Transverse colon (tissue), 4 donors: ENCODE measurements at places on chromosomes 16 and 17. TPM values are rescaled to one million over a fixed set of nuclear protein-coding genes. Genes with fewer than 3 reads are reported as not detected.
A peak's percentile ranks its signal among the peaks of the same experiment; 100 is the strongest.

Gene JUP
- total RNA-seq: 595 TPM

DNA sequence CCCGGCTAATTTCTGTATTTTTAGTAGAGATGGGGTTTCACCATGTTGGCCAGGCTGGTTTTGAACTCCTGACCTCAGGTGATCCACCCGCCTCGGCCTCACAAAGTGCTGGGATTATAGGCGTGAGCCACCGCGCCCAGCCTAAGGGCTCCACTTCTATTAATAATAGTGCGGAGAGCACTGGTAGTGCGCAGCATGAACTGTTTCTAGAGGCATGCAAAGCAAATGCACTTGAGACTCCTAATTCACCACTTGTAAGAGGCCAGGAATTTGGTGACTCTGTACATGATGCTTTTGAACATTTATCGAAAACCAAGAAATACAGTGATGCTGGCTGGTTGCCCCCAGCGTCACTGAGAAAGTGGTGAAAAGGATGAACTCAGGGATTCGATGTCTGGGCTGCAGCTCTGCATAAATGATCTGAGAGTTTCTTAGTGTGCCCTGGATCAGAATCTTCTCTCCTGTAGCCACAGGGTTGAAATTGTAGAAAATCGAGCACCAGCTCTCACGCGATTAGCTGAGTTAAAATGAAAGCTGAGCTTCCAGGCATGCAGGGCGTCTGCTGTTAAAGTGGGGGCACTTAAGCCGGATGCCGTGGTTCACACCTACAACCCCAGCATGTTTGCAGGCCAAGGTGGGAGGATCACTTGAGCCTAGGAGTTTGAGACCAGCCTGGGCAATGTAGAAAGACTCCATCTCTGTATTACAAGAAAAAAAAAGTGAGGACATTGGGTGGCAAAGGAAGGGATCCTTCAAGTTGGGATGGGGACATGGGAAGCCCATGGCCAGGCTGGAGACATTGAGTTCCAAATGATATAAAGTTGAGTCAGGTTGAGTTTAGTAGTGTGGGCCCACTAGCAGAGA is 4.8 kb downstream of the RNF213 start:
- no peaks in the 10 kb centered on the region for H3K27me3 ChIP-seq
- H3K36me3 ChIP-seq: no peaks in the 10 kb centered on the region
- H3K4me3 ChIP-seq: no peak overlapping the region
- H3K27ac ChIP-seq: peak overlapping the region; percentile 10

GRCh38 chr16:14438256-14438655 is 191.8 kb downstream of the PARN start:
- DNase-seq: no peak
- no peaks in the 10 kb centered on the region for H3K4me1 ChIP-seq
- H3K4me3 ChIP-seq: no peak overlapping the region
- no peaks in the 10 kb centered on the region for H3K36me3 ChIP-seq

- no peaks in the 10 kb centered on the region for H3K27me3 ChIP-seq
- peak within 1 kb of the TSS; percentile 91 for H3K4me3 ChIP-seq
These were observed at the start of gene CNP for GRCh38 chr17:41966463-41967140. CNP (plus strand) TSS chr17:41966795; CDS start chr17:41966885, 90 bp downstream.

DNA sequence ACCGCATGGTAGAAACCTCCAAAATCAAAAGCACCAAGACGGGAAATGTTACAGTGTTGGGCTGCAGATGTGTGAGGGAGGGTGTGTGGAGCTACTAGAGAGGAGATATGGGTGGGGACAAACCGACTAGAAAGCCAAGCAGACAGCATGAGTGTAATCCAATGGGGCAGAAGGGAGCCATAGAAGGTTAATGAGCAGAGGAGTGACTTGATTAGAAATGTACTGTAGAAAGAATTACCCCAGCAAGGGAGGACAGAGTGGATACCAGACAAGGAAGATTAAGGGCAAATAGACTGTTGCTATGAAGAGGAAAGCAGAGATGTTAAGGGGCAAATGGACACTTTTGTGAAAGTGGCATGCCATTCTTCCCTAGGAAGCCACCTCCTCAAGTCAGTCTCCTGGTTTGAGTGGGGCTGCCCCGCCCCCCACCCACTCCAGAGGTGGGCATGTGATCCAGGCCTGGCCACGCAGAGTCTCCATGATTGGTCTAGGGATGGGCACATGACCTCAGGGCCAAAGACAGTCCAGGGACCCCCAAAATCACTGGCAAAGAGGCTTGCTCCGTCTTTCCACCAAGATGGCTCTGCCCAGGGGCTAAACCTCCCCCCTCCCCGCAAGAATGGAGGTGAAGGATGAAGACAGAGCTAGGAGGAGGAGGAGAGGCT is 4.3 kb downstream of the COTL1 start:
- no peaks in the 10 kb centered on the region for H3K36me3 ChIP-seq
- no peak overlapping the region for H3K4me3 ChIP-seq
- H3K27ac ChIP-seq: peak overlapping the region; percentile 53
- H3K27me3 ChIP-seq: no peaks in the 10 kb centered on the region

- H3K4me1 ChIP-seq: peaks cover 80% of the 10 kb centered on the region
- DNase-seq: peak; percentile 62
- H3K27ac ChIP-seq: peak overlapping the region; percentile 87
- H3K27me3 ChIP-seq: no peaks in the 10 kb centered on the region
These were observed 251.1 kb downstream of the SEC14L1 start for GRCh38 chr17:77391668-77392375.

- peak; percentile 65 for DNase-seq
- no peak overlapping the region for H3K4me3 ChIP-seq
- no peaks in the 10 kb centered on the region for H3K27me3 ChIP-seq
- H3K27ac ChIP-seq: peak overlapping the region; percentile 71
These were observed 43.5 kb downstream of the SCPEP1 start for GRCh38 chr17:57021226-57021940.

- no peak overlapping the region for H3K4me3 ChIP-seq
- DNase-seq: no peak
- peaks cover 49% of the 10 kb centered on the region for H3K27me3 ChIP-seq
- H3K36me3 ChIP-seq: no peaks in the 10 kb centered on the region
- no peak overlapping the region for H3K27ac ChIP-seq
These were observed 26.2 kb downstream of the TBX2 start for GRCh38 chr17:61425682-61426481.

Gene XAF1
- 6.7 TPM for total RNA-seq

DNA sequence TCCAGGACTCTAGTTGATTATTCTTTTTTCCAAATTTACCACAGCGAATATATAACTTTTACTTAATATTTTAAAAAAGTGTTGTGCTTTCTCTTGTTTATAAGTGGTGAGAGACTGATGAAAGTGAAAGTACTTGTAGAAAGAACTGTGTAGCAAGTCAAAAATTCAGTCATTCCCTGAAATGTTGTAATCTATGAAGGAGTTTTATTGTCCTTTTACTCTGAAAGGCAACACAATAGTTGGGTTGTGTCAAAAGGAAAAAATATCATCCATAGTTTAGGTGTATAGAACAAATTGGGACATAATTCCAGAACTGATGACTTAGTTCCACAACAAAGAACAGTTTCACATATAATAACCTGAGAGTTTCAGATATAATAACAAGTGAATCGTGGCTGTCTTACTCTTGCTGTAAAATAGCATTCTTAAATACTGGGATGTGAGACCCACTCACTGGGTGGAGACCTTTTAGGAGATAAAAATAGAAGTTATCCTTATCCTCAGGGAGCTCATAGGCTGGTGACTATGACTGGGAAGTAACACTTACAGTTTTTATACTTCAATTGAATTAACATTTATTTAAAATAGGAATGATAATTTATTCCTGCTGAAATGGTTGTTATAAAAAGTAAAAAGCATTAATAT is 20.6 kb downstream of the CYB5B start:
- no peaks in the 10 kb centered on the region for H3K36me3 ChIP-seq
- DNase-seq: no peak
- no peaks in the 10 kb centered on the region for H3K27me3 ChIP-seq
- H3K4me1 ChIP-seq: peaks cover 4% of the 10 kb centered on the region
- peak overlapping the region; percentile 17 for H3K4me3 ChIP-seq

Gene TMEM204
- 22.5 TPM for total RNA-seq

DNA sequence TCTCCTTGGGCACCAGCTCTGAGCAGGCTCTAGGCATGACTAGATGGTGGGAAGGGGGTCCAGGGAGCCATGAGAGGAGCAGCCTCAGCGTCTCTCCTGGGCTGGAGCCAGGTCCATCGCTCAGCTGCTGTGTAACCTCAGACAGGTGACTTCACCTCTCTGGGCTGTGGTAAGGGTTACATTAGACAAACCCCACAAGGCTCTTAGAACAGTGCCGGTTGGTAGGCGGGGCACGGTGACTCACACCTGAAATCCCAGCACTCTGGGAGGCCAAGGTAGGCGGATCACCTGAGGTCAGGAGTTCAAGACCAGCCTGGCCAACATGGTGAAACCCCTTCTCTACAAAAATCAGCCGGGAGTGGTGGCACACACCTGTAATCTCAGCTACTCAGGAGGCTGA is 18.1 kb upstream of the NPTX1 start:
- H3K4me3 ChIP-seq: no peak overlapping the region
- H3K36me3 ChIP-seq: no peaks in the 10 kb centered on the region
- H3K27ac ChIP-seq: no peak overlapping the region
- H3K27me3 ChIP-seq: peaks cover 18% of the 10 kb centered on the region
